ENCODE measurements at places on chromosomes 6 and 20. TPM values are rescaled to one million over a fixed set of nuclear protein-coding genes. Genes with fewer than 3 reads are reported as not detected.

DNA sequence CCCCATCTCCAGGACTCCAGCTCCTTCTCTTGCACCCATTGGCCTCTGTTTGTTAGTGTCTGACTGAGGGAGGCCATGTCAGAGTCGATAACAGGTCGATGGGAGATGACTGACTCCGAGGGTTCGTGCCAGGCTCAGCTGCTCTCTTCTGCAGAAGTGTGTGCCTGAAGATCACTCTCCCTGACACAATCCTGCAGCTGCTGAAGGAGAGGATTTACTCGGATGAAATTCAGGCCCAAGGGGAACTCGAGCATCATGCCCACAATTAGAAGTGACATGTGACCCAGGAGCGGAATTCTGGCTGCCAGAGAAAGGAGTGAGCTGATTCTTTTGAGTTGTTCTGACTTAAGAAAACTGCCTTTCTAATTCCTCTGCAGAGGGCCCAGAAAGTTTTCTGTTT is 318.2 kb downstream of the MAFB start:
- no peak for DNase-seq

DNA sequence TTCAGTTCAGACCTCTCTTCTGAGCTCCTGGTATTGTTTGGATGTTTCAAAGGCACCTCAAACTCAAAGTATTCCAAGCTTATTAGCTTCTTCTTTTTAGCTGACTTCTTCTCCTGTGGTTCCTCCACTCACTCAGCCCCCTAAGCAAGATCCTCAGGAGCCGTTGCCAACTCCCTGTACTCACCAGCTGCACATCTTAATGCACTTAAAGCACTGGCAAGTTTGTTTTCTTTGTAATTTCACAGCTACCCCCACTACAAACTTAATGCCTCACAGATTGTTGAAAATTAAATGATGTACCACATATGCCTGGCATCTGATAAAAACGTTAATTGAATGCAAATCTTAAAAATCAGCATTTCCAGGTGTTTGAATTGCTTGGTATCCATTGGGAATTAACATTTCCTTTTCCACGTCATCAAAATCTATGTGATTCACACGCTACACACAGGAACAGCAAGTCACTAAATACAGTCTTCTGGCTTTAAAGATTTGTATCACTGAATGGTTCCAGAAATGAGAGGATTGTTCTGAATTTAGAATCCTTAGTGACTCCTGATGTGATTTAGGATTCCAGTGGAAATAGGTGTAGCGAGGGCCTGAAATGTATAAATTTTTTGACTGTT is 24.5 kb downstream of the CALHM6 start:
- DNase-seq, result no peak

DNA sequence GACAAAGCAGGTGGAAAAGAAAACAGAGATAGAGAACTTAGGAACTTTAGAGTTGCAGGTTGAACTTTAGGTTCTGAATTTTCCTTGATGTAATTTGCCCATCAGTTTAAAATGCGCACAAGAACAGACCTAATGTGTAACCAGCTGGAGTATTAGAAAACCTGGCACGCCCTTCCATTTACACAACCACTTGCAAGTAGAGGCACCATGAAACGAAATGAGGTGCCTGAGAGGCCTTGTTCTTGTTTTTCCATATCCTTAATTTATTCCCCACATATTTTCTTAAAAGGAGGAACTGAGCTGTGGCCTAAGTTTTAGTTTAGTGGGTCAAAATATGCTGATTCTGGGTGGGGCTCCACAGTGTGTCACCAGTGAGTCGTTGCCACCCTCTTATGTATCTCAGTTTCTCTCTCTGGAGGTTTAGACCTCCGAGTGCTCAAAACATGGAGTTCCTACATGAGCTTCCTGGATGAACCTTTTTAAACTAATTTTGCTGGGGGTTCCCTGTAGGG is 17.2 kb upstream of the IL22RA2 start:
- DNase-seq, result no peak

GRCh38 chr6:129110690-129111343 is 227.9 kb downstream of the LAMA2 start:
- no peak for DNase-seq

DNA sequence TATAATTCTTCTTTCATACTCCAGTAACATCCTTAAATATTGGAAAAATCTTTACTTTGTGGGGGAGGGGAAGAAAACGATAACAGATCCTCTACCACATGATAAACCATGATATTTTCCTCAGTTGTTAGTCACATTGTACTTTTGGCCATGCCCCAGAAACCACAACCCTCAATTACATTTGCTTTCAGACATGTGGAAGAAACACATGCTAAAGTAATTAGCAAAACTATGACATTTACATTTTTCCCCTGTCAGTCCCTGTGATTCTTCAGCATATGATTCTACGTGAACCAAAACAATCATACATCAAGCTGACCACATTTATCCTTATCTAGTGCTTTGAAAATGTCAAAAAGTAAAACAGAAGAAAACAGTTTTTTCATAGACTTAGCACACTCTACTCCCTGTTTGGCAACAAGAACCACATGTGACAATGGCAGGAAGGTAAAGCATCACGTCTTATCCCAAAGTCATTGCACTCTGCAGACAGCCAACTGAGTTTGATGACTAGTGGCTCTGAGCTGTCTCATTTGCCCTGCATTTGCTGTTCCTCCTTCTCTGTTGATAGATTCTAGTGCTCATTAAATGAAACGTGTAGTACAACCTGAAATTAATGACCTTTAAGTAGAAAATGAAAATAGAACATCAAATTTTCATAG is 505.8 kb upstream of the MARCKS start:
- DNase-seq, result no peak

GRCh38 chr6:96016334-96017069 is 728 bp downstream of the FUT9 start:
- no peak for DNase-seq

DNA sequence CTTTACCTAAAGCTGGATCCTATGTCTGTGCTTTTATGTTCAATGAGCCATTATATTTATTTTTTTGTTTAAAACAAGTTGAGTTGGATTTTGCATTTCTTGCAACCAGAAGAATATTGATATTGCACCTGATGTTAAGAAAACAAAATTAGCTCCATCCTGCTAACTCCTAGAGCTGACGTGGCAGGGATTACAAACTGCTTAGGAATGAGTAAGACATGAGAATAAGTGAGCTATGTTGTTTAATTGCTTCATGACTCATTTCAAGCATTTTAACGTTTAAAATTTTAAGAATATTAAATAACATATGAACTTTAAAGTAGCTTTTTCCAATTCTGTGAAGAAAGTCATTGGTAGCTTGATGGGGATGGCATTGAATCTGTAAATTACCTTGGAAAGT is 663.5 kb downstream of the EPM2A start:
- no peak for DNase-seq

GRCh38 chr6:49911252-49911651 is 44.9 kb upstream of the CRISP1 start:
- DNase-seq, result no peak

DNA sequence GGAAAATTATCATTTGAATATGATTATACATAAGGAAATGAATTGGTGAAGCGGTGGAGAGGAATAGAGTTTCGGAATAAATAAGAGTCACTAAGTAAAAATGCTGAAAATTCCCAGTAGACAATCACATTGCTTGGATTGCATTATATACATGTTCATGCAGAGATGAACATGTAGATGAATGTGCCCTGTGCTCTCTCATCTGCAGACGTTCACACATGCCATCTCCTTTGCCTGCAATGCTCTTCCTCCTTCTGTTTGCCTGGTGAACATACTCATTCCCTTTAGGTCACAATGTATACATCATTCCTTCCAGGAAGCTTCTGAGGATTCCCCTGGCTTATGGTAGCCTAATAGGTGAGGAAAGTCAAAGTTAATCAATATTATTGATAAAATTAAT is 17.9 kb downstream of the DCDC2 start:
- DNase-seq, result no peak

GRCh38 chr6:44029444-44030185 is 97.6 kb downstream of the MRPL14 start:
- DNase-seq, result no peak

DNA sequence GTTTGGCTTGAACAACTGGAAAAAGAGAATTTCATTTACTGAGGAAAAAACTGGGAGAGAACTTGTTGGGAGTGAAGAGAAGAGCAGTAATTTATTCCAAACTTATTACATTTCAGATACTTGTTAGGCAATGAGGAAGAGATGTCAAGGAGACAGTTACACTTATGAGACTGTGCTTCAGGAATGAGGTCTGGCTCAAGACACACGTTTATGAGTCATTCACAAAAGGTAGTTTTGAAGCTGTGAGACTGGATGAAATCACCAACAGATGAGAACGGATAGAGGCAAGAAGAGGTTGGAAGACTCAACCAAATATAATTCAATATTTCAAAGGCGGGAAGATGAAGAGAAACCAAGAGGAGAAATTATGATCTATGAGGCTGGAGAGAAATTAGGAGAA is 70.6 kb upstream of the DEFB112 start:
- no peak for DNase-seq

GRCh38 chr20:5092765-5093339 is 26.9 kb downstream of the PCNA start:
- no peak for DNase-seq

GRCh38 chr6:1181939-1182605 is 129.8 kb upstream of the FOXQ1 start:
- DNase-seq, result no peak

- DNase-seq, result no peak
Measured at GRCh38 chr20:19347943-19348456, 135.6 kb downstream of the SLC24A3 start.

- DNase-seq, result no peak
Measured at GRCh38 chr6:106476331-106477105, 116.0 kb downstream of the CRYBG1 start.

DNA sequence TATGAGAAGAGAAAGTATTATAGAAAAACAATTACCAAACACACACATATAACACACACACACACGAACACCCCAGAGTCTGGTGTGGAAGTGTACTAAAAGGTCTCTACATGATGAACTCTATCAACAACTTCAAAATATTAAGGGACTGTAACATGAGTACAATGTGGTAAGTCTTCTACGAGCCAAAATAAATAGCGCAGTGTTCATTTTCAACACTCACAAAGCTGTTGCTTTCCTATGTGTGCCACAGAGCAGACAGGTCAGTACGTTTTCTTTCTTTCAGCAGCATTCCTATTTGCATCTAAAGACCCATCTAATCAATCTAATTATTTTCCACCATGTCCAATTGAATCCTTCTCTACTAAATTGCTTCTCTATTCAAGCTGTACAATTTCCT is 12.1 kb upstream of the CNKSR3 start:
- no peak for DNase-seq

DNA sequence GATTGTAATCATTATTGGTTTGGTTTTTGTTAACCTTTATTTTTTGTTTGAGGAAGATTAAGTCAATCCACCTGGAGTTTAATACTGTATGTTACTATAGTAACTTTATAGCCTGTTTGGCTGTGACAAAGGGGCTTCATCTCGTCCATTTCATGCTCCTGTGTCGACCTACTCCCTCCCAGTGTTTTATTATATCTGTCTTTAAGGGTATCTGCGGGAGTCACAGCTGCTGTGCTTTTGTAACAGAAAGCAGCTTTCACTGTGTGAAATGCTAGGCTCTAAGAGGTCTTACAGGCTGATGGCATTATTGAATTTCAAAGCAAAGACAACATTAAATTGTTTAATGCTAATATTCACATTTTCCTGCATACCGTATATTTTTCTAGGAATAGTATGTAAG is 698.0 kb upstream of the POU3F2 start:
- no peak for DNase-seq

The GFOD1 gene
- total RNA-seq, result 22.8 TPM

The CTAGE9 gene
- not detected for total RNA-seq

The DHX16 gene
- total RNA-seq, result 33.1 TPM

The DEF6 gene
- total RNA-seq, result 4.7 TPM

The RNF182 gene
- 0.50 TPM for total RNA-seq

The METTL24 gene
- 32.8 TPM for total RNA-seq

The GLP1R gene
- total RNA-seq, result not detected

The DDRGK1 gene
- 68.6 TPM for total RNA-seq

The SAMD3 gene
- not detected for total RNA-seq

The SNAI1 gene
- total RNA-seq, result 5.3 TPM
